ENCODE measurements at places on chromosomes 5 and 9.
A peak's percentile ranks its signal among the peaks of the same experiment; 100 is the strongest.

DNA sequence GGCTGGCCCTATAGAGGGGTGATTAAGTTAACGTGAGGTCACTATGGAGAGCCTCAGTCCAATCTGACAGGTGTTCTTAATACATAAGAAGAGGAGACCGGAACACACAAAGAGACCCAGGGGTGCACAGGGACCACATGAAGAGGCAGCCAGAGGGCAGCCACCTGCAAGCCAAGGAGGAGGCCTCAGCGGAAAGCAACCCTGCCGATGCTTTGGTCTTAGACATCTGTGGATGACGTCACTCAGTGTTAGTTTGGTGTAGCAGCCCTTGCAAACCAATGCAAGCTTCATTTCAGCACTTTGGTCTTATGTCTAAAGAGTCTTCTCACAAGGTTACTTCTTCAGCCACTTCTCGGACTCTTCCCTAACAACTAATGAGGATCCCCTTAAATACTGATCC is 47.6 kb upstream of the GRHPR start:
- DNase-seq, result no peak

- no peak for DNase-seq
Observed at GRCh38 chr9:136323371-136323789, 4.0 kb upstream of the GPSM1 start.

DNA sequence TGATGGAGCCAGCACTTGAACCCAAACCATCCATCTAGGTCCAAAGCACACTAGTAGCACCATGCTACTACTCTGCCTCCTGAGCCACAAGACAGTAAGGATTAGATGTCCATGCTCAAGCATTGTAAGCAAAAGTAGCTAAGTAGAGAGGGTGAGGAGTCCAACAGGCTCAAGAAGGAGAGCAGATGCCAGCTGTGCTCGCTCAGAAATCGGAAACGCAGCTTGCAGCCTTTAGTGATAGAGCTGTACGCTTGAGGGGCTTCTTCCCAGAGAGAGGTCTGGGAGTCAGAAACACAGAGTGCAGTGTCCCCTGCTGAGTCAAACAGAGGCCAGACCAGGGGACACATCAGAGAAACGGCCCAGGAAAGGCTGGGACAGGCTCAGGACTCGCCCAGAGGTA is 32.7 kb upstream of the GABRP start:
- DNase-seq, result peak; percentile 25

GRCh38 chr5:159202151-159202550 is 7.2 kb downstream of the RNF145 start:
- DNase-seq, result no peak

DNA sequence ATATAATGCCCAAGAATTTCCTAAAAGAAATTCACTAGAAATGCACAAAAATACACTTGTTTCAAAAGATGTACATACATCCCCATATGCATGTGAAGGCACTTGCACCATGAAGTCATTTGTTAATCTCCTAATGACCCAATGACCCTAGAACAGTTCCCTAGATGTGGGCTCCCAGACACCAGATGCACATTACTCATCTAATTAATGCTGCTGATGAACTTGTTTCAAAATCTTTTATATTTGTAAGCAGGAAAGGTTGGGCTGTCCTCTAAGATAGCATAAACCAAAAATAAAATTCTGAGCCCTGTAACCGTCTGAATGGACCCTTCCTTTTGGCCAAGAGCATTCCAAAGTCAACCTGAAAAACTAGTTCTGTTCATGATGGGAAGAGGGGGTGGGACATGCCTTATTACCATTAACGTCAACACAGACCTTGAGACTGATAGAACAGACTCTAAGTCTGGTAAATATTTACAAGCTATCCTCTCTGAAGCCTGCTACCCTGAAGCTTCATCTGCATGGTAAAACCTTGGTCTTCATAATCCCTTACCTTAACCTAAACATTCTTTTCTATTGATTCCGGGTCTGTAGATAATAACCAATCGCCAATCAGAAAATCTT is 91.0 kb upstream of the DAPK1 start:
- no peak for DNase-seq

- DNase-seq, result no peak
Observed at GRCh38 chr5:84215521-84215920, 169.2 kb downstream of the EDIL3 start.

- DNase-seq, result no peak
Observed at GRCh38 chr5:117242028-117242427, 667.4 kb upstream of the SEMA6A start.

GRCh38 chr5:112921026-112921832 is 798 bp downstream of the REEP5 start:
- peak; percentile 76 for DNase-seq

- DNase-seq, result no peak
Observed at GRCh38 chr5:86314951-86315350, 302.8 kb upstream of the COX7C start.

- no peak for DNase-seq
Observed at GRCh38 chr5:118592229-118593002, 395.9 kb downstream of the DTWD2 start.

DNA sequence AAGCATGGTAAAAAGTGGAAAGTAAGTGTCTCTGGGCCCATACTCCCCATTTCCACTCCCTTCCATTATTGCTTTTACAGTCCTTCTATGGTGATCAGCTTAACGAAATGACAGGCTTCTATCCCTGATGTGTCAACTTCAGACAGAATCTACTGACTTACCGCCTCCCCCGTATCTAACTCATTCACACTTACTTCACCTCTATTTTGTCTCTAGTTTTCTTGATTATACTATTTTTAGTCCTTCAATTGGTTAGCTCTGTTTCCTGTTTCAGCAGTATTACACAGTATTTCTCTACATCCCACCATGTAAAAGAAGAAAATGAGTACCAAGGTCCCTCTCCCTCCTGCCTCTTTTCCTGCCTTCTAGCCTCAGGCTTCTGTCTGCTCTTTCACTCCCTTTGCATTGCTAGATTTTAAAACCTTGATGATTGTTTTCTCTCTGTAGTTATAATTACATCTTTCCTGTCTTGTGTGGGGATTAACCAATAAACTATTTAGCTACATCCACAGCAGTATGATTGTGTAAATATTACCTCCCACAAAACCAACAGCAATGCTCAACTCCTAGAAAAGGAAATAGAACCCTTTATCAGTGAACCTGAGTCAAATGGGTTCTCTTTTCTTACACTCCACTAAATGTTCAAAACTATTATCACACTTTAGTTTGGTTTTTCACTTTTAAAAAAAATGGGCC is 53.4 kb downstream of the GNAQ start:
- DNase-seq, result no peak

- DNase-seq, result no peak
Observed at GRCh38 chr5:169025491-169025890, 275.4 kb downstream of the SLIT3 start.

GRCh38 chr5:146390469-146390868 is 51.8 kb downstream of the POU4F3 start:
- DNase-seq, result no peak

- DNase-seq, result no peak
Observed at GRCh38 chr5:4676934-4677333, 463.2 kb upstream of the ADAMTS16 start.

DNA sequence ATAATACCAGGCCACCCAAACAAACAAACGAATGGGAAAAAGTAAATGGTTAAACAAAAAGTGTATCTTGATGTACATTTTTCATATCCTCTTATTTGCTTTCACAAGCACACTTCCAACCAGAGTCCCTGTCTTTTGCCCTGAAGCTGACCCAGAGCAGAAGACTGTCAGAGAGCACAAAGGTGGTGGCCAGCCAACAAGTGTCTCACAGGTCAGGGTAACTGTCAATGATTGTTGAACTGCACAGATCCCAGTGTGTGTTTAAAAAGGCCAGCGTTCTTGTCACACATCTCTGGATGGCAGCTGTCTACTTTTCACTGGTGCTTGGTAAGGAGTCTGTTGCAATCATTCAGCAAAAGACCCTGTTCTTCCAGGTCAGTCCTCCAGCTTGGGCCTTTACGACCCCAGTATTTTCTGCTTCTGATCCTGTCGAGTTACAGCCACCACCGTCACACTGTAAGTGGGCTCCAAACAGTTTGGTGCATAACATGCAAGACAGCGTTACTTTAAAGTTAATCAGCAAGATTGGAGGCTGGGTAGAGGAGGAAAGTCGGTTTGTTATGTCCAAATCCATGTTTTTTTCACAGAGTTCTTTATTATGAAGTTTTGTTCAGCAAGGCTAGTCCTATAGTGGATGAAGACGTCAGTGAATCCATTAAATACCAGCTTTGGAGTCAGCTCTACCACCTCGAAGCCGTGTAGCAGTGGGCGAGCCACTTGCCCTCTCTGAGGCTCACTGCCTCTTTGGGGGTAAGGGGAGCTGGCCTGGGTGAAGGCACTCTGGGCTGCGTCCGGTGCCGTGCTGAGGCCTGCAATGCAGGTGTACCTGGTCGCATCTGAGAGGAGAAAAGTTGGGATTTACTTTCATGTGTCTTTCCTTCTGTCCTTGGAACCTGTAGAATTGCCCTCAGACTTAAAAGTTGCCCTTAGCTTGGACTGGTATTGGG is 265.7 kb downstream of the AOPEP start:
- no peak for DNase-seq

- DNase-seq, result no peak
Observed at GRCh38 chr9:130548103-130548502, 31.3 kb upstream of the FUBP3 start.

DNA sequence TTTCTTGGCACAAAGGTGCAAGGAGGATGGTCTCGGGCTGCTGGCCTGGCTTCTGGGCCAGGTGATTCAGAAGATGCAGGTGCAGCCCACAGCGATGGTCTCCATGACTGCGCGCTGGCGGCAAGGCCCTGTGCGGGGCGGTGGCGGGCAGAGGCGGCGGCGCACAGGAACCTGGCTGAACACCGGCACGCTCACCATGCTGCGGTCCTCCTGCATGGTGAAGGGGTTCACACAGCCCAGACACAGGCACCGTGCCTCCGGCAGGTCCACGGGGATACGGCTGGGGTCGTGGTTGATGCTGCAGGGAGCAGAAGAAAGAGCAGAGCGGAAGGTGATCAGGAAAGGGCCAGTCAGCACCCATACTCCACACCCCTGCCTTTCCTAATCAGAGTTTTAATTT is 4.8 kb downstream of the IL17B start:
- no peak for DNase-seq

- peak; percentile 49 for DNase-seq
Observed at GRCh38 chr9:108445431-108446071, 410.2 kb downstream of the ACTL7B start.

- DNase-seq, result no peak
Observed at GRCh38 chr9:249025-249424, 34.4 kb downstream of the DOCK8 start.
